Non-pigmented ciliary epithelial cell (primary cell): ENCODE measurements at places on chromosomes 3 and 15.

- DNase-seq: no peak
Observed at GRCh38 chr3:127027811-127028548, 45.1 kb downstream of the PLXNA1 start.

GRCh38 chr3:45109771-45110508 lies 36.2 kb downstream of the CDCP1 start:
- no peak for DNase-seq

- DNase-seq: no peak
Observed at GRCh38 chr3:133509488-133509887, 64.0 kb upstream of the CDV3 start.

GRCh38 chr15:47773143-47773542 lies 55.8 kb downstream of the SEMA6D start:
- DNase-seq: no peak

GRCh38 chr3:99499235-99500158 lies 138.9 kb upstream of the COL8A1 start:
- no peak for DNase-seq

GRCh38 chr3:195181741-195182469 lies 89.1 kb downstream of the XXYLT1 start:
- no peak for DNase-seq

DNA sequence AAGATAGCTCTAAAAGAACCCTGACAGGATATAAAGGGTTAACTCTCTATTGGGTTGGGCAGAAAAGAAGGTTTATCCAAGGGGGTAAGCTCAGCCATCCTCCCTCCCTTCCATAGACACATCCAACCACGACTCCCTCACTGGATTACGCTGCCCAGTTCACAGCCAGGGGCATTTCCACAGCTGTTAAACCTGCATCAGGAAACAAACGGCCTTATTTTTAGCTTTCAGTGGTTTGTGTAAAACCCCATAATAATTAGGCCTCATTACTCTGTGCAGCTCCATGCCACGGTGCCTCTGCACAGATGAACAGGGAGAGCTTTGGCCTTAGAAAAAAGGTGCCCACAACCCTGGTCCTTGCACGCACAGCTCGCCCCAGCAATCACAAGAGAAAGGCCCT lies 110.6 kb downstream of the GABRB3 start:
- no peak for DNase-seq

DNA sequence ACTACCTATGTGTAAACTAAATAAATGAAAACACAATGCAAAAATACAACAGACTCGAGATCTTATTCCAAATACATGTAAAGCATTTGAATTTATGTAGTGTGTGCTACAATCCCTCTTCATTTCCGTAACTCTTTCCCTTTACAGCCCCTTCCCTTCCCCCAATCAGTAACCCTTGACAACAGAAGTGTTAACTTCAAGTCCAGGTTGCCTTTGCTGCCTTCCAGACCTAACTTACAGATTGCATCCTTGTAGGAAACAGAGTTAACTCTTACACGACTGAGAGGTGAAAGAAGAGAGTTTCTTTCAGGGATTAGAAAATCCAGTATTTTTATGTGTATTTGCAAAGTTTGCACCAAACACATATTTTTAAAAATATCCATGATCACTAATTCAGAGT lies 1.4 kb upstream of the ROBO1 start:
- no peak for DNase-seq
